ENCODE measurements at places on chromosomes 1 and 21. TPM values are rescaled to one million over a fixed set of nuclear protein-coding genes. Genes with fewer than 3 reads are reported as not detected.

- no peak overlapping the region for H3K4me3 ChIP-seq
- DNase-seq = no peak
- H3K4me1 ChIP-seq = no peaks in the 10 kb centered on the region
- H3K36me3 ChIP-seq = no peaks in the 10 kb centered on the region
These were observed 7.9 kb downstream of the SAMD11 start for GRCh38 chr1:931380-932172.

- no peak overlapping the region for H3K4me3 ChIP-seq
- no peaks in the 10 kb centered on the region for H3K4me1 ChIP-seq
- H3K27ac ChIP-seq = no peak overlapping the region
These were observed 24.0 kb upstream of the DDOST start for GRCh38 chr1:20685099-20685662.

GRCh38 chr1:31957701-31958674, 19.8 kb upstream of the PTP4A2 start:
- H3K4me3 ChIP-seq = no peak overlapping the region
- H3K4me1 ChIP-seq = peaks cover 12% of the 10 kb centered on the region
- no peaks in the 10 kb centered on the region for H3K27me3 ChIP-seq
- H3K27ac ChIP-seq = no peak overlapping the region
- no peaks in the 10 kb centered on the region for H3K36me3 ChIP-seq

DNA sequence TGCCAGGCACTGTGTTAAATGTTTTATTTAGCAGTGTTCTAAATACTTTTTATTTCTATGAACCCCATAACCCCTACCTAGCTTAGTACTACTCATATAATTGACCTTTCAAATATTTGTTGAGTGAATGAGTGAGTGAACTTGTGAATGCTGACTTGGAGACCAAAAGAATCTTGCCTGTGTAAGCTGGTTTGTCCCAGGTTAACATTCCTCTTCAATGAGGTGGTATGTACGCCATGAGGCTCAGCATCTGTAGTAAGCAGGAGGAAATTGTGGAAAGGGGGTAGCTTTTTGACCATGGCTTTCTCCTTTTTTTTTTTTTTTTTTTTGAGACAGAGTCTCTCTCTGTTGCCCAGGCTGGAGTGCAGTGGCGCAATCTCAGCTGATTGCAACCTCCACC, 14.6 kb downstream of the MED18 start:
- H3K27ac ChIP-seq = no peak overlapping the region
- no peak overlapping the region for H3K4me3 ChIP-seq
- DNase-seq = no peak
- no peaks in the 10 kb centered on the region for H3K36me3 ChIP-seq

- H3K36me3 ChIP-seq = no peaks in the 10 kb centered on the region
- no peak overlapping the region for H3K4me3 ChIP-seq
- H3K27ac ChIP-seq = no peak overlapping the region
- H3K27me3 ChIP-seq = no peaks in the 10 kb centered on the region
- no peak for DNase-seq
These were observed 48.6 kb upstream of the COL11A1 start for GRCh38 chr1:103156966-103157365.

Gene MASP2
- total RNA-seq = 0.31 TPM

- H3K4me1 ChIP-seq = peaks cover 16% of the 10 kb centered on the region
- DNase-seq = peak; percentile 43
- H3K27me3 ChIP-seq = no peaks in the 10 kb centered on the region
- peak overlapping the region; percentile 69 for H3K4me3 ChIP-seq
- H3K27ac ChIP-seq = peak overlapping the region; percentile 83
These were observed 642 bp downstream of the SLC30A7 start for GRCh38 chr1:100896481-100896982.

GRCh38 chr21:45050345-45050796, 24.0 kb upstream of the ADARB1 start:
- no peaks in the 10 kb centered on the region for H3K27me3 ChIP-seq
- no peak overlapping the region for H3K4me3 ChIP-seq
- H3K36me3 ChIP-seq = no peaks in the 10 kb centered on the region
- no peak for DNase-seq
- no peak overlapping the region for H3K27ac ChIP-seq

DNA sequence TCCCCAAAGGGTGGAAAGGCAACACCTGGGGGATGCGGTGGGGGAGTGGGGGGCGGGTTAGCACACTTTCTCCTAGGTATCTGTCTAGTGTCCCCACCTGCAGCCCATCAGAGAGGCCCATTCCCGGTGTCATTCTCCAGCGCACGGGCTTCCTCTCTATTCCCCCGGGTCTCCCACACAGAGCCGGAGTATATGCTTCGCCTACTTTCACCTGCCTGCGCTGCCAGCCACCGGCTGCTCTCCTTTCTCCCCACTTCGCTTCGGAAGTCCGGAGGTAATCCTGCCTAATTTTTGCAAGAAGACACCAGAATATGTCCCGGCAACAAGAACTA, 852 bp downstream of the RGS7 start:
- H3K4me1 ChIP-seq = peaks cover 5% of the 10 kb centered on the region
- DNase-seq = peak; percentile 43
- H3K4me3 ChIP-seq = peak overlapping the region; percentile 85

DNA sequence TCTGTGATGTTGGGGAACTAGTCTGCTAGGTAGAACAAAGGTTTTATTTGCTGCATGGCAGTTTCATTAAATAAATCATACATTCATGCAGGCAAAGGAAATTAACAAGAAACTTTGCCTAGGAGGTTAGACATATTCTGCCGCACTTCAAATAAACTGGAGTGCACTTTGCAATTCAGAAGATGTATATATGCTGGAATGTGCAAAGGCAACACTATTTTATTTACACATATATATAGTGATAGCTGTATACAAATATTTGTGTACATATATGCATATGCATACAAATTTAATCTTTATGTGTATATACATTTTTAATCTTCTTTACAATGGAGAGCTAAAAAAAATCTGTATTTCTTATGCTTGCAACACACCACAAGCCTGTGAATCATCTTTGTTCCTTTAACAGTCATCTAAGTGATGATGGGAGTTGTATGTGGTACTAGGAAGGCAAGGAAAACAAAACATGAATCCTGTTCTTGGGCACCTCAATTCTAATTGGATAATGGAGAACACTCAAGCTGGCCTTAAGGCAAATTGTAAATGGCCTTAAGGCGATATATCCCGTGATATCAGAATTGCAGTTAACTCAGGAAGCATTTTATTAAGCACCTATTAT, 605.8 kb upstream of the CAMK1G start:
- no peaks in the 10 kb centered on the region for H3K27me3 ChIP-seq
- H3K27ac ChIP-seq = no peak overlapping the region
- H3K4me1 ChIP-seq = no peaks in the 10 kb centered on the region
- no peaks in the 10 kb centered on the region for H3K36me3 ChIP-seq
- H3K4me3 ChIP-seq = no peak overlapping the region
- no peak for DNase-seq

- peaks cover 13% of the 10 kb centered on the region for H3K4me1 ChIP-seq
- H3K27me3 ChIP-seq = no peaks in the 10 kb centered on the region
- DNase-seq = no peak
- H3K27ac ChIP-seq = no peak overlapping the region
- H3K36me3 ChIP-seq = no peaks in the 10 kb centered on the region
These were observed 99.1 kb downstream of the ZP4 start for GRCh38 chr1:237791592-237791991.

DNA sequence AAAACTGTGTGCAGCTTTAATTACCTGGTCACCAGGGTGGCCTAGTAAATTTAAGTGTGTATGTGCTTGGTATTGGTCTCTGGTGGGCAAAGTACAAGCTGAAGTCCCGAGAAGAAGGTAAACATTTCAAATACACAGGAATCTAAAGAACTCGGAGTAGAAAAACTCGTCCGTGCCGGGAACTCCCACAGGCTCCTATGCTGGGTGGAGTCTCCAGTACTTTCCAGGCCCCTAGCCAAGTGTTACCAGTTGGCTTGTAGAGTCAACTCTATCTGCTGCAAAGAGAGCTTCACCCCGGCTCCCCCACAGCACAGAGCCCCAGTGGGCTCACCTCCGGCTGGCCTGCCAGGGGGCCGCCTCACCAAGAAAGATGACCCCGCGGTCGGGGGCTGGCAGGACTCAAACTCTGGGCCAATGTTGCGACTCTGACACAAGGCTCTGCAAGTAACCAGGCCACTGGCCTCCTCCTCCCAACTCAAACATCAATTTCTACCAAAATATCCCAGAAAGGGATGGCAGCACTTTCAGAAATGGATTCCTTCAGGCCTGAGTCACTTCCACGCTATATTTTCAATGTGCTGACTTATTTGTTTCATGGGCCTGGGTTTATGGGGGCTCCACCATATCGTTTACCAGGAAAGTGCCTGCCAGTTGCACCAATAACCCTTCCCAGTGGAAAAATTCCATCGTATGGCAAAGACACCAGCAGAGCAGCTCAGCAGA, 73.9 kb downstream of the SLC66A1 start:
- H3K4me3 ChIP-seq = no peak overlapping the region
- no peaks in the 10 kb centered on the region for H3K4me1 ChIP-seq
- DNase-seq = no peak
- H3K27me3 ChIP-seq = no peaks in the 10 kb centered on the region
- H3K36me3 ChIP-seq = peaks cover 12% of the 10 kb centered on the region
- H3K27ac ChIP-seq = no peak overlapping the region

All from GM23338 (cell line).